ENCODE measurements at places on chromosomes 7 and 10.
A peak's percentile ranks its signal among the peaks of the same experiment; 100 is the strongest.

- DNase-seq = no peak
These were observed 59.2 kb upstream of the JAZF1 start for GRCh38 chr7:28239823-28240204.

DNA sequence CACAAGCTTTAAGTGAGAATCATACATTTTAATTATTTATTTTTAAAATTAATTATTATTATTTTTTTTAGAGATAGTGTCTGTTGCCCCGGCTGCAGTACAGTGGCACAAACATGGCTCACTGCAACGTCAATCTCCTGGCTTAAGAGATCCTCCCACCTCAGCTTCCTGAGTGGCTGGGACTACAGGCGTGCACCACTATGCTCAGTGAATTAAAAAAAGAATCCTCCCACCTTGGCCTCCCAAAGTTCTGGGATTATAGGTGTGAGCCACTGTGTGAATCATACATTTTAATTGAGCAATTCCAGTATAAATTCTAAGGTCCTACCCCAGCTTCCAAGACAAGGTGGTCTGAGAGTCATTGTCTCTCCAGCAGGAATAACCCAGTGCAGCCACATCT, 172.4 kb downstream of the JAZF1 start:
- DNase-seq = no peak

DNA sequence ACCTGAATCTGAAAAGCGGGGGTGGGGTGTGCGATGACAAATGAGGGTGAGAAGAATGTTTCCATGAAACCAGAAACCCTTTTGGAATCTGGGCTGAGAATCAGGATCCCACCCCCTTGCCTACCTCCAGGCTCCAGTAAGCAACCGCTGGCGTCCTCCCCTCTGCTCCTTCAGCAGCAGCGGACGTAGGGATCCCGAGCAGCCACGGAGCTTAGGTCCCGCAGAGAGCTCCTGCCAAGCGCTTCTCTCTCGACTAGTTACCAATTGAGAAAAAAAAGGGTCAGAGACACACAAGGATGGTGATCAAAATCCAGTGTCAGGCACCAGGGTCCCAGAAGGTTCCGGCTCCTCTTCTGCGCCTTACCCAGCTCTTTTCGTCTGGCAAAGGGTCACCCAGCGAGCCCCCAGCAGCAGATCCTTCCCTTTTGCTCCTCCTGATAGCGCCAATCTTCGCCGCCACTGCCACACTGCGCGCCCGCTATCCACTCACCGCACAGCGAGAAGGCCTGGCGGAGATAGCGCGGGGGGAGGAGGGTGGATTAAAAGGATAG, 733.5 kb downstream of the ZWINT start:
- DNase-seq = no peak

DNA sequence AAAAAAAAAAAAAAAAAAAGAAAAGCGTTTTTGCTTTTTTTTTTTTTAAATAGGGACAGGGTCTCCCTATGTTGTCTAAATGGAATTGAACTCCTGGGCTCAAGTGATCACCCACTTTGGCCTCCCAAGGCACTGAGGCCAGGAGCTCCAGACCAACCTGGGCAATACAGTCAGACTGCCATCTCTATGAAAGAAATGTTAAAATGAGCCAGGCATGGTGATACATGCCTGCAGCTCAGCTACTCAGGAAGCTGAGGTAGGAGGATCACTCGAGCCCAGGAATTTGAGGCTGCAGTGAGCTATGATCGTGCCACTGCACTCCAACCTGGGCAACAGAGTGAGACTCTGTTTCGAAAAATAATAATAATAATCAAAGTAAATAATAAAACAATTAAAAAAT, 16.5 kb upstream of the LMTK2 start:
- DNase-seq = no peak

DNA sequence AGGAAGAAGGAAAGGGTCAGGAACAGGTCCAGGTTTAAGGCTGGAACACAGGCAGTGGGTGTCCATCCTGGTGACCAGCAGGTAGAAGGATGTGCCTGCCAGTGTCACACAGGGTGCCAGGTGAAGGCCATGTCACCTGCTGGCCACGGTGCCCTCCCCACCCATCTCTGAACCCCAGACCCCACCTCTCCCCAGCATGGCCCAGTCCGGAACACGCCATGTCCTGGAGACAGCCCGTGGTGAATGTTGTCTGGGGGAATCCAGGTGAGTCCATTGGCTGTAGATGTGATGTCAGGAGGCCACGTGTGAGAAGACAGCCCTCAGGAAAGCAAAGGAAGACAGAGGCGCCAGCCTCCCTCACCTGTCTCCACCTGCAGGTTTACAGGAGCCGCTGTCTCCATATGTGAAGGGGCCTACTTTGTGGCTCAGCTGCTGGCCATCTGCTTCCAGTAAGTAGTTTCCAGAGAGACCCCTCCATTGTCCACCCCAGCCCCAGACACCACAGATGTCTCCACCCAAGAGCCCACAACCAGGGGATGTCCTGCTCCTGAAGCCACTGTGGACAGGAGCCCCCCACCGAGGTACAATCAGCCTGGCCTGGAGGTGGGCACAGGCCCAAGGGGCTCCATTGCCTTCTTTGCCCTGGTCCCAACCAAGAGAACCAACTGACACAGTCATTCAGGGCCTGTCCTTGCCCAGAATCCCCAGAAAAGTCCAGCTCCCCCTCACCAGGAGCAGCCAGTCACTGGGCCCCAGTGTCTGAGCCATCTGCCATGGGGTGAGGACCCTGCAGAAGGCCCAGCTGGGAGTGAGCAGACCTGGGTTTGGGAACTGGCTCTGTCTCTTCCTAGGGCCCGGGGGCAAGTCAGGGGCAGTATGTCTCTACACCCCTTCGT, 20.7 kb downstream of the TMEM72 start:
- DNase-seq = no peak

DNA sequence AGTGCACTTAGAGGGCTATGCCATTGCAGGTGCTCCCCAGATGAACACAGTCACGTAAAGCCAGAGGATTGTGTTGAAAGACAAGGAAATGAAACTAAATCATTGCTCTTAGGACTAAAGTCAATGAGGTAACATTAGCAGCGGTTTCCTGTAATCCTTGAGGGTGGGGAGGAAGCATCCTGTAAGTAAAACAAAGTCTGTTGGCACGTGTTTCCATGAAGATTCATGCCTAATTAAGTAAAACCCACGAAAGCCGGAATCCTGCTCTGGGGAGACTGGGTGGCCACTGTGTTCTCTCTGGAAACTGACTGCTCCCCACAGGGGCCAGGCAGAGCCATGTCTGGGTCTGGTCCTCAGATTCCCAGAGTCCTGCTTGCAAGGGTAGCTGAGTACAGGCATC, 18.3 kb downstream of the STEAP1B start:
- peak; percentile 33 for DNase-seq

- no peak for DNase-seq
These were observed 471.9 kb upstream of the CELF2 start for GRCh38 chr10:10545771-10546170.

- no peak for DNase-seq
These were observed 20.9 kb downstream of the ZMIZ1 start for GRCh38 chr10:79089632-79090031.

- no peak for DNase-seq
These were observed 79.3 kb upstream of the PDGFA start for GRCh38 chr7:598899-599298.

GRCh38 chr7:41010967-41011366, 691.9 kb downstream of the INHBA start:
- peak; percentile 71 for DNase-seq

DNA sequence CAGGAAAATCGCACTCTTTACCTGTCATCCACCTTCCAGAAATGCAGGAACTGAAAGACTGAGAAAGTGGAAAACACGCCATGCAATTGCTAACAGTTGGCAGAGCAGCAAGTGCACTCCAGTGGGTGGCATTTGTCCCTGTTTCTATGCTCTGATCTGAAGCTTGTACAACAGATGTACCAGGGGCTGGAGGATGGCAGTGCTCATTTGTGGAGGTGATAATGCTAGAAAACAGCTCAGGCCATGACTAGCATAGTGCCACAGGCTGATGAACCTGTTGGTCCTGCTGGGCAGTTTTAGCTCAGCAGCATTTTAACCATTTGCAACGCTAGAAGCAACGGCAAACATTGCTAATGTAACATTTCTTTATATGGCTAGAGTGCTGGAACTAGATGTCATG, 199.9 kb upstream of the NRP1 start:
- DNase-seq = no peak

- no peak for DNase-seq
These were observed 223.2 kb upstream of the IGFBP3 start for GRCh38 chr7:46143949-46144917.

DNA sequence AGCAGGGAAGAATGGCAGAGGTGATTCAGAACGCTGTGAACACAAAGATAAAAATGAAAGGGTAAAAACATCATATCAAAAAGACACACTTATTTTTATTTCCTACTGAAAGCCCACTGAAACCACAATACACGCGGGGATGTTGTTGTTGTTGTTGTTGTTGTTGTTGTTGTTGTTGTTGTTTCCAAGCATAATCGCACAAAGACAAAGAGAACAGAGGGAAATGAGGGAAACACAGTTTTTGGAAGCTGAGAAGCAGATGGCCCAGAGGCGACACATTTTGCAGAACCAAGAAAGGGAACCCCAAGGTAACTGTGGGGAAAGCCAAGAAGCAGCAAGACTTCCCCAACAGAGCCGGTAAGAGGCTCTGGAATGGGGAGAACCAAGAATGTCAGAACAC, 113.9 kb downstream of the PARD3 start:
- no peak for DNase-seq

DNA sequence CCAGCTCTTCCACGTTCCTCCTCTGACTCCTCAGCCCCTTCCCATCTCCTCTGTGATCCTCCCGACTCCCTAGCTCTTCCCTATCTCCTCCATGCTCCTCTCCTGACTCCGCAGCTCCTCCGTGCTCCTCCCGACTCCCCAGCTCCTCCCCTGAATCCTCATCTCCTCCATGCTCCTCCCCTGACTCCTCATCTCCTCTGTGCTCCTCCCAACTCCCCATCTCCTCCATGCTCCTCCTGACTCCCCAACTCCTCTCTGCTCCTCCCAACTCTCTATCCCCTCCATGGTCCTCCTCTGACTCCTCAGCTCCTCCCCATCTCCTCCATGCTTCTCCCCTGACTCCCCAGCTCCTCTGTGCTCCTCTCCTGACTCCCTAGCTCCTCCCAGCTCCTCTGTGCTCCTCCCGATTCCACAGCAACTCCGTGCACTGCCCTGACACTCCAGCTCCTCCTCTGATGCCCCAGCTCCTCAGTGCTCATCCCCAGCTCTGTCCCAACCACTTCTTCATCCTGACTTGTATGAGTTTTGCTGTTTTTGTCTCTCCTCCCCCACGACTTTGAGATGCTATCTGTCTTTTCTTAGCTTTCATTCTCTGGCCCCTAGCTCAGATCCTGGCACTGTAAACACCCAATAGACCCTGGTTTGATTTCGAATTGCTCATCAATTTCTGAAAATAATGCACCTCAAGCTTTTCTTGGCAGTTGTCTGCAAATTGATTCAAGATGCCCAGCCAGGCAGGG, 38.3 kb downstream of the OAT start:
- DNase-seq = no peak

DNA sequence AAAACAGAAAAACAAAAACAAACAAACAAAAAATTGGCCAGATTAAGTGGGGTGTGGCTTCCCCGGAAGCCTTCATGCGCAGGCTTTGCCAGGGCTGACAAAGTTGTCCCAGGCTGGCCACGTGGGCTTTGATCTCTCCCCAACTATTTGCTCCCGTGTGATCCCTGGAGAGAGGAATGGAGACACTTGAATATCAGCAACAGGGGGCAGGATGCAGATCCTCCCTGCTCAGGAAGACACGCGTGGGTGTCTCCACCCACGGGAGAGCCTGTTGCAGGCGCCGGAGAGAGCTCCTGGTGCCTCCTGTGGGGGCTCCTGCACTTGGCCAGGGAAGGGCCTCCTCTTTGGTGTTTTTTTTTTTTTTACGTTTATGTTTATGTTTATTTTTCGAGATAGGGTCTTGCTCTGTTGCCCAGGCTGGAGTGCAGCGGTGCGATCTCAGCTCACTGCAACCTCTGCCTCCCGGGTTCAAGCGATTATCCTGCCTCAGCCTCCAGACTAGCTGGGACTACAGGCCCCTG, 19.0 kb downstream of the TRIM56 start:
- DNase-seq = no peak

DNA sequence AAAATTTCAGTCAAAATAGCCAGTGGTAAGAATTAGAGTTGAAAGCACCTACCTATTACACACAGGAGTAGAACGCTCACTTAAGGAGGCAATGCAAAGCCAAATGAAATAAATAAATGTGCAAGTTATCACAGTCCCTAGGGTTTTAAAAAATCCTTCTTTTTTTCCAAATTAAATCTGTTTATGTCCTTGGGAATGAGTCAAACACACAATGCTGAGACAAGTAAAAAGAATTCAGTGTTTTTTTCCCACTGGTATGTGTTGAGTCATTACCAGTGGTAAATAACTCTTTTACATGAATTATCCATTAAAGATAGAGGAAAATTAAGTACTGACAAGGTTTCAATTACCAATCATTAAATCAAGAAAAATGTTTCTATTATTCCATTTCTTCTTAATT, 438.6 kb downstream of the TNS3 start:
- DNase-seq = peak; percentile 86

DNA sequence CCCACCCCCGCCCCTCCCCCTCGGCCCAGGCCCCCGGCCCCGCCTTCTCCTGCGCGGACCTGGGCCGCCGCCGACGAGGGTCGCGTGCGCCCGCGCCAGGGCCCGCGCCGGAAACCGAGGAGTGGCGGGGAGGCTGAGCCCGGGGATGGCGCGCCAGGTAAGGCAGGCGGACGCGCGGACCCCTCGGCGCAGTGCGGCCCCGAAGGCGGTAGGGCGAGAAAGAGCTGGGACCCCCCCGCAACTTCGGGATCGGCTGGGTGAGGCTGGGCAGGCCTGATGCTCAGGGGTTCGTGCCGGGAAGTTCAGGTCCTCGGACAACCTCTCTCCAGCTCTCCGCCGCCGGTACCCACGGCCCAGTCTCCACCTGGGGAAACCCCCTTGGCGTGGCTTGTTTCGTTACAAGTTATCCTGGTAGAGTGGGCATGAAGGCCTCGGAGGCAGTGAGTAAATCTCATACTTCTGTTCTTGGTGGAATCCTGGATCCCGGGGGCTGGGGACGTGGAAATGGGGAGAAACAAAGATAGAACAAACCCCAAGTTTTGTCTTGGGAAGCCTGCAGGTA, 58.4 kb downstream of the ZNF467 start:
- no peak for DNase-seq

DNA sequence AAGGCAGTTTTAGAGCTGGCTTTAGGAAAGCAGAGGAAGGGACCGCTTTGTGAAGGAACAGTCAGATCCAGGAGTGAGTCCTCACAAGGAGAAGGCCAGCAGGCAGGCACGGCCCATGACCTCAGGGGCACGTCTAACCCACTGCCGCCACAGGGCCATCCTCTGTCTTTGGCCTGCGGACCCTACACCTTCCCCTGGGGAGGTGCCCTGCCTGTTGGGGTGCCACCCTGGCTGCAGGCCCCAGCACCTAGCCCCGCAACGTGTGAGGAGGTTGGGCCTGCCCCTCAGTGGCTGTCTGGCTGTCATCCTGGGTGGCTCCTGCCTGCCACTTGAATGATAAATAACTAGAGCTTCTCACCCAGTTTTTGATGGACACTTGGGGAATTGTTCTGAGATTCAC, 31.0 kb upstream of the TRIM8 start:
- no peak for DNase-seq

GRCh38 chr7:76231071-76231470, 29.4 kb downstream of the SRRM3 start:
- no peak for DNase-seq

Data from fibroblast of skin of scalp (primary cell).